BE2C (cell line): ENCODE measurements at places on chromosomes 7 and 10.

- DNase-seq, result no peak
Measured at GRCh38 chr10:69232252-69232651, 12.1 kb downstream of the HKDC1 start.

- no peak for DNase-seq
Measured at GRCh38 chr10:27494116-27494805, 9.8 kb upstream of the RAB18 start.

- no peak for DNase-seq
Measured at GRCh38 chr7:44678101-44678470, 70.6 kb upstream of the ZMIZ2 start.

- DNase-seq, result no peak
Measured at GRCh38 chr10:24974976-24975375, 22.6 kb upstream of the PRTFDC1 start.

DNA sequence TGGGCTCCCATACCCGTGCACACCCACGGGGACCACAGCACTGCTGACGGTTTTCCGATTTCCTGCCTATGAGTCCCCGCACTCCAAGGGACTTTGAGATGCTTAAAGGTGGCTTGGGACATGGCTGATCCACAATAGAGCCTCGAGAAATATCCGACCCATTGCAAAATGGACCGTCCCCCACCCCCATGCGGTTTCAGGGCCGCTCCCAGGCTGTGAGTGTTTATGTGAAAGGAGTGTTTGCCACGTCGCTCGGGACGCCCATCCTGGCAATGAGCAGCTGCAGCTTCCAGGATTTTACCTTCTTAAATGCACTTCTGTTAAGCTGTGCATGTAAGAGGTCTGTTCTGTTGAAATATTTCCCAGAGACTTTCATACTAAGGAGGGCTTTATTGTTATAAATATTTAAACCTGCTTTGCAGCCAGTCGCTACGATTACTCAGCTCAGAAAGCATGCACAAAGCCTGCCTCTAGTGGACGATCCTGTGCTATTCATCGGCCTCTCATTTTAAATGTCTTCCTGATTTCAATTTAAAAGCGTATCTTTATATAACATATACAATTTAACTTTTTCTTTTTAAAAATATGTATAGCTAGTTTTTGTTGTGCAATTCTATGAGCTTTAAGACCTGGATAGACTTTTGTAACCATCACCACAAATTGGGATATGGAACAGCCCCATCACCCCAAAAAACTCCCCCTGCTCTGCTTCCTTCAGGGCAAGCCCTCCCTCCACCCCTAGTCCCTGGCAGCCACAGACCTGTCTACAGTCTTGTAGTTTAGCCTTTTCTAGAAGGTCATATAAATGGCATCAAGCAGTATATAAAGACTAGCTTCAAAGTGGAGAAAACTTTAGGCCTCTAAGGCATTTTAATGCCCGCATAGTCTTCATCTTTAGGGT is 418.3 kb downstream of the PAXIP1 start:
- DNase-seq, result no peak

- no peak for DNase-seq
Measured at GRCh38 chr7:148939128-148939755, 55.2 kb upstream of the EZH2 start.

GRCh38 chr7:28625432-28625831 is 213.1 kb downstream of the CREB5 start:
- DNase-seq, result no peak

- no peak for DNase-seq
Measured at GRCh38 chr10:4102802-4103344, 317.9 kb upstream of the KLF6 start.

DNA sequence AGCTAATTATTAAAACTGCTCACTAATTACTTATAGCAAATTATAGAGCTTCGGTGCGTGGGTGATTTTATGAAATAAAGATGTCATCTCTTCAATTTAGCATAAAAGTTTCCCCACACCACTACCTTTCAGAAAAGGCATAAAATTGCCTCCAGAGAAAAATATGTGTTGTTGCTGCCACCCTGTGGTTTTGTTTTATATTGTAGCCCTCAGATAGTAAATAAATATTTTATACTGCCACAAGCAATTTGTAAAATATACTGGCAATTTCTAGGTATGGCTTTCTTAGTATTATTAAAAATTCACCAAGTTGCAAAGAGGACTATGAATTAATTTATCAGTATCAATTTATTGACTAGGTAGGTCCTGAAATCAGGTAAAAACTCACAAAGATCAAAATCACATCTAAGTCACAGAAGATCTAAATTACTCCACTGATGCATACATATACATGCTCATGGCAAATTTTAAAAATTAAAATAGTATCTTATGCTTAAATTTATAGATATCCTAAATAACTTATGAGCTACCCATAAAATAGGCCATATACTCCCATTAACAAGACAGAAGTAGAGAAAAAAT is 26.5 kb downstream of the ASNS start:
- DNase-seq, result no peak
